ENCODE measurements at places on chromosomes 6 and 20. TPM values are rescaled to one million over a fixed set of nuclear protein-coding genes. Genes with fewer than 3 reads are reported as not detected.

- DNase-seq: no peak
These were observed 8.6 kb downstream of the ULBP2 start for GRCh38 chr6:149950423-149950822.

Gene SLC52A3
- total RNA-seq: not detected

GRCh38 chr6:57267586-57268293 is 45.6 kb upstream of the RAB23 start:
- peak; percentile 97 for DNase-seq

Gene ZBTB46
- 3.1 TPM for total RNA-seq

- no peak for DNase-seq
These were observed 64.8 kb upstream of the SMIM8 start for GRCh38 chr6:87257565-87257964.

GRCh38 chr20:37295001-37295400 is 5.5 kb downstream of the MANBAL start:
- peak; percentile 68 for DNase-seq
